Cerebellar cortex (tissue), 1 donor: ENCODE measurements at places on chromosomes 1 and 21.

DNA sequence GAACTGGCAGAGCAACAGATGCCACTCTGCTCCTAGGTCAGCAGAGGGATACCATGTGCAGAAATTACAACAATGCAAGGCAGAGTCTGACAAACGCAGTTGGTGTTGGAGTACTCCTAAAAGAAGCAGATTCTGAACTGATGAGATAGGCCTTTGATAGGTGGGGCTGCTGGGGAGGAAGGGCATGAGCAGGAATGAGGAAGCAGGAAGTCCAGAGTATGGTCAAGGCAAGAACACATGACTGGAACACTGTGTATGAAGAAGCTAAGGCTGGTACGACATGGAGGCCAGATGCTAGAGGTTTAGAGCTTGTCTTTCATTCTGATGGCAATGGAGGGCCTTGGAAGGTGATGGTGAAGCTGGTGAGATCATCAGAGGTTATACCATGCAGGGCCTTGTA, 11.5 kb upstream of the THRAP3 start:
- no peak for DNase-seq

DNA sequence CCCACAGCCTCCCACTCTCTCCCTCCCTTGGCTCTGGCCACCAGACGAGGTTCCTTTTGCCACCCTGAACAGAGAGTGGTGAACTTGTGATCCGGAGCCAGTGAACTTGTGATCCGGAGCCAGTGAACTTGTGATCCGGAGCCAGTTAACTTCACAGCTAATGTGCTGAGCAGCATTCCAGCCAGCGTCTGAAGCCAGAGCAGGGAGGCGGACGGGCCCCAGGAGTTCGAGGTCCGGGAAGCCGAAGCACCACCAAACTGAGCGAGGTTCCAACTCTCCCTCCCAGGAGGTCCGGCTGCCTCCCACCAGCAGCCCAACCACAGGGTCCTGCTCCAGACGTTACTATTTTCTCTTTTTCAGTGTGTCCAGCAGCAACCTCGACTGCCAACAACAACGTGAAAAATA, 85.8 kb downstream of the SYF2 start:
- DNase-seq: no peak

- DNase-seq: no peak
These were observed 21.7 kb upstream of the SLC44A3 start for GRCh38 chr1:94798462-94798861.

GRCh38 chr1:201020040-201020591, 3.4 kb downstream of the KIF21B start:
- DNase-seq: no peak

DNA sequence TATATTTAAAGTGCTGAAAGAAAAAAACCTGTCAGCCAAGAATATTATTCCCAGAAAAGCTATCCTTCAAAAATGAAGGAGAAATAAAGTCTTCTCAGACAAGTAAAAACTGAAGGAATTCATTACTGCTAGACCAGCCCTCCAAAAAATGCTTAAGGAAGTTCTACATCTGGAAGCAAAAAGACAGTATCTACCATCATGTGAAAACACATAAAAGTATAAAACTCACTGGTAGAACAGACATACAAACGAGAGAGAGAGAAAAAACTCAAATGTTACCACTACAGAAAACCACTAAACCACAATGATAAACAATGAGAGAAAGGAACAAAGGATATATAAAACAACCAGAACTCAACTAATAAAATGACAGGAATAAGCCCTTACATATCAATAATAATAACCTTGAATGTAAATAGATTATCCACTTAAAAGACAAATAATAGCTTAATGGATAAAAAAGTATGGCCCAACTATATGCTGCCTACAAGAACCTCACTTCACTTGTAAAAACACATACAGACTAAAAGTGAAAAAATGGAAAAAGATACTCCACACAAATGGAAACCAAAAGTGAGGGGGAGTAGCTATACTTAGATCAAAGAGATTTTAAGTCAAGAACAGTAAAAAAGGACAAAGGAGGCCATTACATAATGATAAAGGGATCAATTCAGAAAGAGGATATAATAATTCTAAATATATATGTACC, 22.0 kb downstream of the NSL1 start:
- DNase-seq: no peak

DNA sequence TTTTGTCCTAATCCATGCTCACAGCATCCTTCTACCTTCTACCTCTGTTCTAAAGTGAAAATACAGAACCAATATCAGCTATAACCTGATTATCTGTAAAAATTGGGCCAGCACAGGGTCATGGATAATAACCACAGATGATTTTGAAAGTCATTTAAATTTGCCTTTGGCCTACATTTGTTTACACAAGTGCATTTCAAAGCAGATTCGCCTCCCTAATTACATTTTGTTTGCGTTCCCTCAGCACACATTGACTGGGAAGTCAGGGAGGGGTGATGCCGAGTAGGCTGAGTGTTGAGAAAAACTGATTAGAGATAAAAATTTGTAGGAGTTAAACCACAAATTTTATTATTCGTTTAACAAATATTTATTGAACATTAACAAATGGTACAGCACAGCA, 19.2 kb upstream of the RGS8 start:
- no peak for DNase-seq

GRCh38 chr1:115404911-115405310, 66.9 kb upstream of the NGF start:
- DNase-seq: no peak

- DNase-seq: no peak
These were observed 99.9 kb downstream of the ROR1 start for GRCh38 chr1:63873751-63874150.

- no peak for DNase-seq
These were observed 414.3 kb upstream of the NR5A2 start for GRCh38 chr1:199612976-199613774.

DNA sequence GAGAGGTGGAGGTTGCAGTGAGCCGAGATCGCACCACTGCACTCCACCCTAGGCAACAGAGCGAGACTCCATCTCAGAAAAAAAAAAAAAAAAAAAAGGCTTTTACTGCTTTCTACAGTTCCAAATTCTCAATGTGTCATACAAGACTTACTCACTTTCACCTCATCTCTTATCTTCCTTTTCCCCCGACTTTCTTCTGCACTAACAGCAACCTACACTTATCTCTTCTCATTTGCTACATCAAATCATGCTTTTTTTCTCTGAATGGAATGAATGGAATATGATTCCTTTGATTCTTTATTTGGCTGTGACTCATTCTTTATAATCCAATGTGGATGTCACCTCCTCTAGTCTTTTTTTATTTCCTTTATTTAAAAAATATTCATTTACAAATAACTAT, 168.4 kb upstream of the DMRTA2 start:
- no peak for DNase-seq

DNA sequence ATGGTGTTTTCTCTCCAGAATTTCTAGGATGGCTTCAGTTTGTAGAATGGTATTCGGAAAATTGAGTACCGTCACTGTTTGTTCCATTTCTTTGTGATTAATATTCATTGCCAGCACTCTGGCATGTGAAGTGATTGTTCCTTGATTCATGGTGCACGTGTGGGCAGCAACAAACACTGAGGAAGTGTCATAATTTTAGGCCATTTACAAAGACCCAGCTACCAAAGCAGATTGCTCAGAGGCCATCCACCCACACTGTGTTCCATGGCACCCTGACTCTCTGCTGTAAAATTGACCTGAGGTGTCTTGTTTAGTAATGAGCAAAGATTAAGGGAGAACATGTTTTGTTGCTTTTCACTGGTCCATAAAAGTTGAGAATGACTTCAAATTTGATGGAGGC, 250.9 kb upstream of the FMN2 start:
- no peak for DNase-seq

DNA sequence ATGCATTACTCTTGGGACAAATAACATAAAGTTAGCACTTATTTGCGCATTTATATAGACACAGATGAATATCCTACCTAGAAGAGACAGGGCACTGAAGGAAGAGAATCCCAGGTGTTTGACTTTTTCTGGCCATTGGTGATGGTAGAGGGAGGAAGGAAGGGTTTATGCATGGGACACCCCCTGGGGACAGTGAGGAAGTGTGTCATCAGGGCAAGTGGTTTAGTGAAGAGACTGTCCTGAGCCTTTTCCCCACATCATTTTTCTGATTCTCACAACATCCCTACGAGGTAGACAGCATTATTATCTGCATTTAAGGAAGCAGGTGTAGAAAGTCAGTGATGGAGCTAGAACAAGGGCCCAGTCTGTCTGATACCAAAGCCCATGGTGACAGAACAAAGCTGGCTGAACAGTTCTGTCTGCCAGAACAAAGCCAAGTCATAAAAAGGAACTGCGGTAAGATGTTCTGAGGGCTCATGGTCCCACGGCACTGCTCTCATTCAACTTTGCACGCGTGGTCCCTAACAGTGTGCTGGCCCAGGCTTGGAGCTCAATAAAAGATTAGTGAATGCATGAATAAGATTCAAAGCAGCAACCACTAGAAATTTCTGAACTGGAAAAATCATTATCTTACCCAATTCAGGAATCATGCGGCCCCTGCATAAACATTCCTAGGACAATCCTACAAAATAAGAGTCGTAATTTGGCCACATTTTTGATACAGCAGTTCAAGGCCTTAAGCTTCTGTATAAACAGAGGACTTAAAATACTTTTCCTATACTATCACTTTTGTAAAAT, 12.2 kb upstream of the CDC42BPA start:
- no peak for DNase-seq

- no peak for DNase-seq
These were observed 41.1 kb downstream of the SLC35F3 start for GRCh38 chr1:233945573-233945972.

DNA sequence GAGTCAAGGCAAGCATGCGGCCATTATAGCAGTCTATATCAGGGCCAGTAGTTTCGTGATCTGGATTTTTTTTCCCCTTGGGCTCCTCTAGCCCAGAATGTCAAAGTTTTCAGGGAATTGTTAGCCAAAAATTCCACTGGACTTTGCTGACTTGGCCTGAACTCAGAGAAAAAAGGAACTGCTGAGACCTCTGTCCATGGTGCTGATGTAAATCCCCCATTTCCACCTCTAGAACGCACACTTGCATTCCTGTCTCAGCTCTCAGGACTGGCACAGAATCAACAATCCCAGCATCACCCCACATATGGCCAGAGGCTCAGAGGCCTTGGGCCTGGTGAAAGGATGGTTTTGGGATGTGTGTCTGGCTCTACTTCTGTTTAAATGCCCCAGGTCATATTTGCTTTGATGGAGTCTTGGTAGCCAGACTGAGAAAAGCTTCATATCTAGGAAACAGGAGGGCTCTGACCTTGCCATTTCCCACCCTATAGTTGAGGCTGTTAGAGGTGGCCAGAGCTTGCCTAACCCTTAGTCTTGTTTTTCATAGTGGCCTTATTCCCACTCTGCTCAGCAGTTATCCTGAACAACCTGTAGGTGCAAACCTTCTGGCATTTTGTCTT, 16.9 kb upstream of the EFCAB14 start:
- peak; percentile 27 for DNase-seq

DNA sequence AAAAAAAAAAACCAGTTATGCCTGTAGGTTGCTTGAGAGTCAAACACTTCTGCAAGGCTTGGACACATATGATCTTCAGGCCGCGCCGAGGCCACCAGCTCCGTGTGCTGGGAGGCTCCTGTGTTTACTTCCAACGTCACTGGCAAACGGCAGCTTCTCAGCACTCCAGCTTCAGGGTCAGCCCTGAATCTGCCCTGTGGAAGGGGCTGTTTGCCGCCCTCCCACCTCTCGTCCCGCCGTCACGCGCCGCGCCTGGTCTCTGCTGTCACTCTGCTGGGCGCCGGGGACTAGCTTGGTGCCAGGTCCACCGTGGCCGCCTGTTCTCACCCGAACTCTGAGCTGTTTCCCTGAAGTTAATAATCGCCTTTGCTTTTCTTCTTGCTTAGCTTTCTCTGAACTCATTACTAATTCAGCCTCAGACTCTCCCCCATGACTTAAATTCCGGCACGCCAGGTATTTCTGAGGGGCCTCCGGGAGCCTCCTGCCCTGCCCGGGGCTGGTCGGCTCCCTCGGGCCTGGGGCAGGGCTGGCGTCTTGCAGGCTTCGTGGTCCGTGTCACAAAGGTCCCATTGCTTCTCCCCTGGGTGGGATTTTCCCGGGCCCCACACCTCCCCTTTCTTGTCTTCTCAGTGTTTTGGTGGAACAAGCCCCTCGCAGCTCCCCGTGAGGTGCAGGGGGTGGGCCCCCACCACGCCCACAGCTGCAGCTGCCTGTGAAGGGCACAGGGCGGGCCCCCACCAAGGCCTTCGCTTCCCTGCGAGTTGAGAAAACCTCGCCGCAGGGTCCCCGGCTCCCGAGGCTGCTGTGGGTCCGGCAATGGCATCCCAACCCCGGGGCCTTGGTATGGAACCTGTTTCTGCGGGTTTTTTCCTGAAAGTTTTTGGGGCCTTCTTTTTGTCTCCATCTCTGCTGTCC, 14.6 kb upstream of the C1orf159 start:
- DNase-seq: no peak

DNA sequence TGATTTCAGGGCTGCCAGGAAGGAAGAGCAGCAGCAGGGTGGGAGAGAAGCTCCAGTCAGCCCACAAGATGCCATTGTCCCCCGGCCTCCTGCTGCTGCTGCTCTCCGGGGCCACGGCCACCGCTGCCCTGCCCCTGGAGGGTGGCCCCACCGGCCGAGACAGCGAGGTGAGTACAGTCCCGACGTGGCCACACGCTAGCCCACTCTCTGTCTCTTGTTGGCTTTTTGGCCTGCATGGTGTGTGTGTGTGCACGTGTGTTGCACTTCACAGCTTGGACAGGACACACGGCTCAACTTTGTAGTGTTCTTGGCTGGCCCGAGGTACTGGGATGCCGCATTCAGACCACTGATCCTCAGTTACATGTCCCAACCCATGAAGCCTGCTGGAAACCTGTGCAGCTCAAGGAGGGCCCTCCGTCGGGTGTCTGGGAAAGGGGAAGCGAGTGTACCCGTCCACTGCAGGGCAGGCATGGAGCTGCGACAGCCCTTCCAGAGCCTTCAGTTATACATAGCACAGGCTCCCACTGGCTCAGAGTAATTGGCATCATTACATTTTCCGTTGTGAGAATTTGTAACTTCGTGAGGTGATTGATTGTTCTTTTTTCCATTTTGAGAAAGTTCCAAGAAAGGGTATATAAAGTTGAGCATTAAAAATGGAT, 454 bp downstream of the CORT start:
- no peak for DNase-seq

- no peak for DNase-seq
These were observed 17.2 kb downstream of the NFYC start for GRCh38 chr1:40708750-40709099.

GRCh38 chr1:71228241-71228640, 147.4 kb upstream of the ZRANB2 start:
- DNase-seq: peak; percentile 43

GRCh38 chr1:231665101-231665500, 38.5 kb downstream of the DISC1 start:
- no peak for DNase-seq

DNA sequence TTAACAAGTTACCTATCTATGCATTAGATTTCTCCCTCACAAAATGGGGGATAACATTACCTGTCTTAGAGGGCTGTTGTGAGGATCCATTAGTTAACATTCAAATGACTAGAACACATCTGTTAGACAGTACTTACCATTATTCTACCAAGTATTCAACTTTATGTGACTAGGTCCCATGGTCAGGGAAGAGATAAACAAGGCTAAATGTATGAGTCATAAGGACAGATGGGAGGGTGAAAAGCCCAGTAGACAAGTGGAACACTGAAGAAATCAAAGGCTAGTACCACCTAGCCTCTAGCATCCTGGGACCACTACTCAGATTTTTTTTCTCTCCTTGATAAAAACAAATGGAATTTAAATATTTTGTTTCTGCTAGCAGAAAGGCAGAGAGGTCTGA, 9.0 kb upstream of the VHLL start:
- no peak for DNase-seq
